Smooth muscle cell of the brain vasculature (primary cell): ENCODE measurements at places on chromosomes 7 and 10.

DNA sequence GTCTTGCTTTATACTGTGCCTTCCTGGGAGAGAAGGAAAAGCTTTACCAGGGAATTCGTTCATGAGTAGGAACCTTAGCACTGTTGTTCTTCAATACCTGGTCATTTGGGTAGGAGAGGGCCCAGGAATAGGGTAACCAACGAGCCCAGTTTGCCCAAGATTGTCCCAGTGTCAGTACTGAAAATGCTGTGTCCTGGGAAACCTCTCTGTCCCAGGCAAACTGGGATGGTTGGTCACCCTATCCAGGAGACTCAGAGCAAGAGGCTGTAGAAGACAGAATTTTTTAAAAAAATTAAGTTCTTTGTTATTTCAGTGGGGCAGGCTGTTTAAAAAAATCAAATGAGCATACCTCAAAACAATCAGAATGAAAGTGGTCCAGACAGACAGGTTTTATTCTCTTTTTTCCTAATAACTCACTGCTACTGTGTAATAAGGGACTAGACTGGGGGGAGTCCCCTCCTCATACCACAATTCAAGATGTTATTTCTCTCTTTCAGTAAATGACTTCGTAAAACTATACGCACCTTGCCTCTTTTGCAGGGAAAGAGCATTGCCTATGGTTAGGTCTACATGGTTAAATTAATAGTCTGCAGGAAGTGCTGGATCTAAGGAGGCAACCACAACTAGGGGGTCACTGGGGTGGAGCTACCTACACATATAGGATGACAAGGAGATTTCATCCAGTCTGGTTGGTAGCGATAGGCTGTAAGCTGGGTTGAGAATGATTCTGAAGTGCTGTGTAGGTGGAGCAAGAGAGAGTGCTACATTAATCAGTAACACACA lies 41.1 kb upstream of the FAM133B start:
- DNase-seq: no peak

DNA sequence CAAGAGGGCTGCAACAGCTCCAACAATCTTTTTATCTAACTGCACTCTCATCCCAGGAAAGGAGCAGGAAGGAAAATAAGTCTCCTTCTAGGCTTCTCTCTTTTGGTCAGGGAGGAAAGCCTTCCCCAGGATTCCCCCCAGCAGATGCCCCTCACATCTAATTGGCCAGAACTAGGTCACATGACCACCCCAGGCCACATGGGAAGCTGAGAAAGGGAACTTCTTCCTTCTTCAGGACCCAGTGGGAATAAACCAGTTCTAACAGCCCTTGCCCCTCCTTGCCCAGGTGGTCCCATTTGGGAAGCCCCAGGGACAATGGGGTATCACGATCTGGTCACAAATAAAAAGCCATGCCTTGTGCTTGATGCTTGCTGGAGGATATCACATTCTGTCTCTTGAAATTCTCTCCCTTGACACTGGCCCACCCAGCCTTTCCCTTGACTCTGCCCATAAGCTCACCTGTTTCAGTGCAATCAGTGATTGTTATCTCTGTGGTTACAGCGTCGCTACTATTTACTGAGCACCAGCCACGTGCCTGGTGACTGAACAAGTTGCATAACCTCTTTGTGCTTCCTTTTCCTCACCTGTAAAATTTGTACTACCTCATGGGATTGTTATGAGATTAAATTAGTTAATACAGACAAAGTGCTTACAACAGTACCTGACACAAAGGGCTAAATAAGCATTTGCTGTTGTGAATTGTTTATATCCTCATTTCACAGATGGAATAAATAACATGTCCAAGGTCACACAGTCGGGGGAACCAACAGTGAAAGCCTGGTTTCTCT lies 9.0 kb upstream of the TACR2 start:
- DNase-seq: no peak

GRCh38 chr10:74113546-74113945 lies 37.1 kb downstream of the AP3M1 start:
- DNase-seq: no peak

DNA sequence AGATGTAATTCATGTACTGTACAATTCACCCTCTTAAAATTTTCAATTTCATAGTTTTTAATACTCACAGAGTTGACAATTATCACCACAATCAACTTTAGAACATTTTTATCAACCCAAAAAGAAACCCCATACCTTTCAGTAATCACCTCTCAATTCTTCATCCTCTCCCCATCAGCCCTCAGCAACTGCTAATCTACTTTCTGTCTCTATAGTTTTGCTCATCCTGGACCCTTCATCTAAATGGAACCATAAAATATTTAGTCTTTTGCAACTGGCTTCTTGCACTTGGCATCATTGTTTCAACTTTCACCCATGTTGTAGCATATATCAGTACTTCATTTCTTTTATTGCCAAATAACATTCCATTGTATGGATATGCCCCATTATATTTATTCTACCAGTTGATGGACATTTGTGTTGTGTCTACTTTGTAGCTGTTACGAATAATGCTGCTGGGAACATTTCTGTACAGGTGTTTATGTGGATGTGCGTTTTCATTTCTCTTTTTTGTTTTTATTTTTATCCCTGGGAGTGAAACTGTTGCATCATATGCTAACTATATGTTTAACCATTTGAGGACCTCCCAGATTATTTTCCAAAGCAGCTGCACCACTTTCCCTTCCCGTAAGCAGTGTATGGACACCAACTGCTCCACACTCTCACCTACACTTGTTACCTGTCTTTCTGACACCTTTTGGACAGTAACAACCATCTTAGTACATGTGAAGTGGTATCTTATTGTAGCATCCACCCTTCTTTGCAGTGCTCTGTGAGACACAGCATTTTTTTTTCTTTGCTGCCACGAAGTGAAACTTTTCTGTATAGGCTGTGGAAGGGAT lies 65.4 kb upstream of the APBB1IP start:
- DNase-seq: no peak

GRCh38 chr10:110841767-110842267 lies 29.9 kb upstream of the PDCD4 start:
- no peak for DNase-seq

DNA sequence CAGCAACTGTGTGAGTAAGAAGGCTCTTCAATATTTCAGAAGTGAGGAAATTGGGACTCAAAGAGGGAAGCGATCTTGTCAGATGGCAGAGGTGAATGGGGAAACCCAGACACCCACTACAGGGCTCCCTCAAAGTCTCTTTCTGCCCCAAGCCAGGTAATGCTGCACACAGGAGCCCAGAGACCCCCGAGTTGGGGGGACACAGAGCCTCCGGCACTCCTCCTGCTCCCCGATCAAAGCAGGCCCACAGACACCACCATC lies 139.4 kb downstream of the TNS3 start:
- DNase-seq: no peak

GRCh38 chr7:151133266-151133985 lies 34.1 kb downstream of the GBX1 start:
- DNase-seq: no peak

GRCh38 chr10:43199684-43200537 lies 61.7 kb downstream of the CSGALNACT2 start:
- no peak for DNase-seq

GRCh38 chr7:473870-474604 lies 45.6 kb downstream of the PDGFA start:
- no peak for DNase-seq

DNA sequence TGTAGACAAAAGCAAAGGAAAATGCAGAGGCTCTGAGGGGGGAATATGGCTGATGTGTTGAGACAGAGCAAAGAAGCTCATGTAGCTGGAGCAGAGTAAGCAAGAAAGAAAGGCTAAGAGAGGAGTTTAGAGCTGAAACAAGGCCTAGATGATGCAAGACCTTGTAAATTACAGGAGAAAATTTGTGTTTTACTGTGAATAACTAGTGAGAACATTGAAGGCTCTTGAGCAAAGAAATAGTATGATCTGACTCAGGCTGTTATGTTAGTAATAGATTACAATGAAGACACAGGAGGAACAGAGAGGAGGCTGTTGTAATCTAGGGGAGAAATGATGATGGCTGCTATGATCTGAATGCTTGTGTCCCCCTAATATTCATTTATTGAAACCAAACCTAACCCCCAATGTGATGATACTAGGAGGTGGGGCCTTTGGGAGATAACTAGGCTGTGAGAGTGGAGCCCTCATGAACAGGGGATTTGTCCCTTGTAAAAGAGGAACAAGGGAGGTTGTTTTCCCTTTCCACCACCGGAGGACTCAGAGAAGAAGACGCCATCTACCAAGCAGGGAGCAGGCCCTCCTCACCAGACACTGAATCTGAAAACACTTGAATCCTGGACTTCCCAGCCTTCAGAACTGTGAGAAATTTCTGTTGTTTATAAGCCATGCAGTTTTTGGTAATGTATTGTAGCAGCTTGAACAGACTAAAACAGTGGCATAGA lies 394.9 kb downstream of the HTR7 start:
- DNase-seq: no peak

DNA sequence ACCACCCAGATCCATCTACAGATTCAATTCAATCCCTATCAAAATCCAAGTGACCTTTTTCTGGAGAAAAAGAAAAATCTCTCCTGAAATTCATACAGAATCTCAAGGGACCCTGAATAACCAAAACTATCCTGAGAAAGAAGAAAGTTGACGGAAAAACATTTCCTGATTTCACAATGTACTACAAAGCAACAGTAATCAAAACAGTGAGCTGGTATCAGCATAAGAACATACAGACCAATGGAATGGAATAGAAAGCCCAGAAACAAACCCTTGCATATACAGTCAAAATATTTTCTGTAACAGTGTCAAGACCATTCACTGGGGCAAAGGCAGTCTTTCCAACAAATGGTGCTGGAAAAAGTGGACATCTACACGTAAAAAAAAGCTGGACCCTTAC lies 89.9 kb downstream of the JMJD1C start:
- peak; percentile 54 for DNase-seq

DNA sequence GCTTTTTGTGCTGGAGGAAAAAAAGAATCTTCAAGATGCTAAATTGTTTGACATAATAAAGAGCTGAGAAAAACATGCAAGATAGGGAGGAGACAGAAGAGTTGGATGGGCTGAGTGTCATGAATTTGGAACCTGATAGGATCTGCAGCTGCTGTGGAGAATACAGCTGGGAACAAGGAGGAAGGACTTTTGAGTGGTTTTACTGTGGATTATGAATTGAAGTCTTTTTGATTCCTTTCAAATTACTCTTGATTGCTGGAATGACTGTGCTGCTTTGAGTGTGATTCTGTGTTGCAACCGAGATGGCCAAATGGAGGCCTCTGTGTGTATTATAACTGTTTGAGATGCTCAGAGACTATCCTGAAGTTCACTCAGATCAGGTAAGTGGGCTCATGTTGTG lies 4.0 kb downstream of the EFCAB10 start:
- DNase-seq: no peak

- no peak for DNase-seq
Observed at GRCh38 chr10:100873146-100873826, 39.5 kb upstream of the SLF2 start.

DNA sequence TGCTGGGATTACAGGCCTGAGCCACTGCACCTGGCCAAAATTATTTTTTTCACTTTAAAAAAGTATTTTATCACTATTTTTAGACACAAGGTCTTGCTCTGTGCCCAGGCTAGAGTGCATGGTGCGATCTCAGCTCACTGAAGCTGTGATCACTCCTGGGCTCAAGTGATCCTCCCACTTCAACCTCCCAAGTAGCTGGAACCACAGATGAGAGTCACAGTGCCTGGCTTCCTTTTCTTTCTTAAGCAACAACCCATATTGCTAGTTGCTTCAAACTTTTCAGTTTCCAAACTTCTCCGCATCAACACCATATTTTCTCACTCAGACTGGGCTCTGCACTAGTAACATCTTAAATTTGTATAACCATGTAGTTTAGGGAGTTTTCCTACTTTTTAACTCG lies 9.5 kb upstream of the SMC3 start:
- no peak for DNase-seq

DNA sequence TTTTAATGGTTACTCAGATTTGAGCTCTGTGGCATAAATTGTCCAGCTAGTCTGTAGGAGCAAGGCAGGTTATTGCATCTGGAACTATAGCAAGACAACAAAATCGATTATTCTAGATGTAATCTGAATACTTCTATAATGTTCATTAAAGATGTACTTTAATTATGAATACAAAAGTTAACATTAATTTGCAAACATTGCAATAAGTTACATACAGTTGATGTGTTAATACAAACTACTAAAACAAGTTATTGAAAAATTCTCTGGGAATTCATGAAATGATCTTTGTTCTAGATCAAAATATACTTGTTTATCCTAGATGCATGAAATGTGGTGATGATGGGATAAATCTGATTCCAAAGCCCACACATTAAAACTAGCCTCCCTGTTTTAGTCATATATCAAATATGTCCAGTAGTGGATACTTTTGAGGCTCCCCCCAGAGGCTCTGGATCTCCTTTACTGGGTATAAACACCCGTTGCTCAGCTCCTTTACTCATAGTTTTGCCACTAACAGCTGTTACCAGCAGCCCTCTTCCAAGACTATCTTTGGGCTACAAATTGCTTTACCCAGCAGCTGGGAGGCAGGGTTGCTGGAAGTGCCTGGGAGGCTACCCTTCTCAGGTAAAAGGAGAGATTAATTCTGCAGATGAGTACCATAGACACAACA lies 78.1 kb downstream of the ARL4A start:
- DNase-seq: no peak

- DNase-seq: no peak
Observed at GRCh38 chr10:95026461-95026860, 42.8 kb downstream of the CYP2C8 start.

GRCh38 chr7:55469271-55469681 lies 103.0 kb downstream of the VOPP1 start:
- DNase-seq: no peak

DNA sequence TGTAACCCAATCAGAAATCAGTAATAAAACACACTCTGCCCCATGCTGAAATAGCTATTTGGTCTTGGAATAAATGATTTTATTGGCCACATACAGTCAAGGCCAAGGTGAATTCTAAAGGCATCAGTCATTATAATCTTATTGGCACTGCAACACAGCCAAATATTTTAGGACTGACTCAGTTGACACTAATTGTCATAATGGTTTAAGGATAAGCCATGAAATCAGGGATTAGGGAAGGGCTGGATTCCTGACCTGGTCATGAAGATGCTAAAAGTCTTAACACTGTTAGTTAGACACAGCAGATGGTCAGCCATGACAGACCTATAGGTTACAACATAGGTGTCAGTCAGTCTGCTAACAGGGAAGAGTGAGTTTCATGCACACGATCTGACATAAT lies 330.3 kb upstream of the NPSR1 start:
- no peak for DNase-seq

- no peak for DNase-seq
Observed at GRCh38 chr10:24944512-24945255, 7.7 kb downstream of the PRTFDC1 start.

DNA sequence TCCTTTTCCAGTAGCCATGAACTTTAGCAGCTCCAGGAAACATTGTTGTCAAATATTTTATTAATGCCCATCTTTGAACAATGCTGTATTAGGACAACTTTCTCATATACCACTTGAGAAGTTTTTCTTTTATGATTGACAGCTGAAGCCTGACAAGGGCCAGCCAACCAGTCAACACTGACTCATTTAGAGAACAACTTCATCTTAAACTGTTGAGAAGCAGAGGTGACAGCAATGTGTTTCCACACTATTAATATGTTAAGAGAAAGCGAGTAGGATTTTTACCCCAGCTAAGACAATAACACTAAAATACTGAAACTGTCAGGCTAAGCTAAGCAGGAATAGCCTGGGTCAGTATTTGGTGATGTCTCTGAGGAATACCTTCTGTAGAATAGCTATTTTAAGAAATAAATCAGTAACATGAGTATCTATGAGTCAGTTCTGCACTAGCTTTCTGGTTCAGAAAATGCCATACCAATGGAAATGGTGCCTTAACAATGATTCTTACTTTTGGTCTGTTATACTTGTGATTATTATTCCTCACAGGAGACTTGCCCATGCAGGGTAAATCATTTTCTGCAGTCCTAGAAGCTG lies 168.8 kb upstream of the POT1 start:
- no peak for DNase-seq
